ENCODE measurements at places on chromosomes 7 and 10.

DNA sequence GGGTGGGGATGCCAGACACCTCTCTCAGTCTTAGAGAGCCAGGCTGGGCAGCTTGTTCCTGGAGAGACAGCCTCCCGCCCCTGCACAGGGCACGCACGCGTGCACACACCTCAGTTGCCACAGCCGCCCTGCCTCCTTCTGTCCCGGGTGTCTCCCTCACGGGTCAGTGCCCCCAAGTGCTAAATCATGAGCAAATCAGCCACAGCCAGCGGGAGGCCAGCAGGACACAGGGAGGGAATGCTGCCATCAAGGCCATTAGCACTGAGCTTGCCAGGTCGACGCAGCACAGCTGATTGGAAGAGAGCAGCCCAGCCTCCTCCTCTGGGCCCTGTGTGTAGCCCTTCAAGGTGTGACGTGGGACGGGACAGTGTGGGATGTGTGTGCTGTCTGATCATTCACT lies 130.4 kb downstream of the CDH23 start:
- no peak for DNase-seq

DNA sequence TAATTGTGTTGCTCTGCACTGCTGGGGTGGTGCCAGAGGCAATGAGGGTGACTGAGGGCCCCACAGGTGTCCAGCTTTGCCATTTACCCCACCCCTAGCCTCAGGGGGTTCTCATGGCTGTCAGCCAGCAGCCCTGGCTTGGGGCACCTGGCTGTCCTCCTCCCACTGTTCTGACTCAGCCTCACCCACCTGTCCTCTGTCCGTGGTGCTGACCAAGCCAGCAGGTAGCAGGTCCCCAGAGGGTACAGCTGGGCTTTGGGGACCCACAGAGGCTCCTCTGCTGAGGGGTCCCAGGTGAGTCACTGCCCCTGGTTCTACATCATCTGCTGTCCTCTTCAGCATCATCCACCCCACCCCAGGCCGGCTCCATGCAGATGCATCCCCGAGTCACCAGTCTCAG lies 32.2 kb upstream of the ZNF716 start:
- no peak for DNase-seq

DNA sequence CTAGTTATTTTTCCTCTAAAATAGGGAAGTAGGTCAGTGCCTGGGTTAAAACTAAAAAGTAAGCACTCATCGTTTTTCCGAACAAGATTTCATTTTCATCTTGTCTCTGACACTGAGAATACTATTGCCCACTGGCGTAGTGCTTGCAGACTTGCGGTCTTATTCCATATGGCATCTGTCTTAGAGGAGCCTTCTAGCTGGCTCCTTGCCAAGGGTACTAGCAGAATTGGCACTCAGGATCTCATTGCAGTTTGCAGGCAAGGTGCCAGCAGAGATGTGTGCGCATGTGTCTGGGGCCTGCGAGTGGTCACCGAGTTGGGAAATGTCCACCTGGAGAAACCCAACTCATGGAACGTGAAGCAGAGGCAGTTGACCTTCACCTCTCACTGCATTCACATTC lies 143.4 kb downstream of the CELF2 start:
- DNase-seq = no peak

DNA sequence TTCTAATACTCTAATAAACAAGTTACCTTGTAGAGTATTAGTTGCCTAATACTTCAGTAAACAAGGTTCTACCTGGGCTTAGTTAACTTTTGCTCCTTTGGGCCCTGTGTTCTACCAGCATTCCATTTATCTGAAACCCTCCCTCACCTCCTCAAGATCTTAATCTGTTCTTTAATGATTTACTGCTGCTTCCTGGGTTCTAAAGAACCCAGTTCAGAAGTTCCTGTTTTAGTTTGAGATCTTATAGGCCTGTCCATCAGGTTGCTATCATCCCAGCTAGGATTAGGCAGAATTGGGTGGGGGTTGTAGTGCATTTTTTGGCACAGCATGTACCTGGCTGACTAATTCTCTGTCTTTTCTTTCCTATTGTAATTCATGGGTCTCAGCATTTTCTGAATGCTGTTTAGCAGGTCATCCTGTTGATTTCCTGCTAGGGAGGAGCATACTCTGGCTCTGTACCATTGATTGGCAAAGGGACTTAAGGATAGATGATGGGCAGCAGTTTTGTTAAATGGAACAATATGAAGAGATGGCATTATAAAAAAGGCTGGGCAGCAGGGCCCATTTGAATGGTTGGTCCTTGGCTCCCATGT lies 53.7 kb upstream of the TMEM248 start:
- no peak for DNase-seq

DNA sequence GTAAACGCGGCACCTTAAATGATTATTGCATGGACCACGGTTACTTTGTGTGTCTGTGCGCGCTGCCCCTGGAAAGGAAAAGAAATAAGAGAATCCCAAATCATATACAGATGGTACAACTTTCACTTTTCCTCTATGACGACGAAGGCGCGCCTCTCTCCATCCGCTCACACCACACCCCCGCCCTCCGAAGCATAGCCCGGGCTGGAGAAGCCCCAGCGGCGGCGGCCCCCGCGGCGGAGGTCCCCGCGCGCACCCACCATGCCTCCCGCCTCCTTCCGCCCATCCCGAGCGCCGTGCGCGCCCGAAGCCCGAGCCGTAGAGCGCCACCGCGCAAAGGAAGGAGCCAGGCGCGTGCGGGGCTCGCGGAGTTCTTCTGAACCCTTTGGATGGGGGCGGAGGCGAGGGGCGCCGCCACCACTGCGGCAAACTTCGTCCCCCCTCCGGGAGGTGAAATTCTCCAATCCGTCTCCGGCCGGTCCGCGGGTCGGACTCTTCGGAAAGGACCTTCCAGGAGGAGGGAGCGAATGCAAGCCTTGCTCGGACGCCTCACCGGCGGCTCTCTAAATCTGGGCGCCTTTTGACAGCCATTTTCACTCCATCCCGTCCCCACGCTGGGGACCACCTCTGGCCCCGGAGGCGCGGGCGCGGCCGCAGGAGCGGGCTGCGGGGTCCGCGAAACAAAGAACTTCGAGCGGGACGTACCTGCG lies 588 bp downstream of the GLI3 start:
- no peak for DNase-seq

- no peak for DNase-seq
Observed at GRCh38 chr7:90900628-90901356, 304.7 kb downstream of the CDK14 start.

GRCh38 chr10:86254081-86254480 lies 112.5 kb downstream of the GRID1 start:
- peak; percentile 57 for DNase-seq

DNA sequence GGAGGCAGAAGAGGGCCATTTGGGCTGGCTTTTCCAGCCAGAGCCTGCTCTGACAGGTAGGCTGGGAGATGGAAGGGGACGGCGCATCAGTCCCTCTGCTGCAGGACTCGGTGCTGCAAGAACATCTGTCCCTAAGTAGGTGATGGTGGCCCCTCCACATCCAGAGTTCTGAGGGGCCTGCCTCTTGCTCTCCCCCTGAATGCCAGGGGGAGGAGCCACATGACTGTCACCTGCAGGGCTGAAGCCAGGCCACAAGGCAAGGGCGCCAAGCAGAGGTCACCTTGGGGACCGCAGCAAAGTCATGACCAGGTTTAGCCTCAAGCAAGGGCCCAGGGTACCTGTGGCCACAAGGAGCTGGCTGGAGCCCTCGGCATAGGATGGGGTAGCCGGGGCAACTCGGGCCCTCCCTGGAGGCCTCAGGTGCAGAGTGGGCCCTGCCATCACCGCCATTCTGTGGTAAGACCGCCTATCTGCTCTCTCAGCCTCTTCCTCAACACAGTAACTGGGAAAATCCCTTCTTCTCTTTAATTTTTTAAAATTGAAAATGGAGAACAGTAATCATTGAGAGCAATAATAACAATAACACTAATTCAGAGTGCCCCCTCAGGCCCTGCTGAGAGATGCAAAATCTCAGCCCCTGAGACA lies 99.3 kb downstream of the FAM53B start:
- no peak for DNase-seq

DNA sequence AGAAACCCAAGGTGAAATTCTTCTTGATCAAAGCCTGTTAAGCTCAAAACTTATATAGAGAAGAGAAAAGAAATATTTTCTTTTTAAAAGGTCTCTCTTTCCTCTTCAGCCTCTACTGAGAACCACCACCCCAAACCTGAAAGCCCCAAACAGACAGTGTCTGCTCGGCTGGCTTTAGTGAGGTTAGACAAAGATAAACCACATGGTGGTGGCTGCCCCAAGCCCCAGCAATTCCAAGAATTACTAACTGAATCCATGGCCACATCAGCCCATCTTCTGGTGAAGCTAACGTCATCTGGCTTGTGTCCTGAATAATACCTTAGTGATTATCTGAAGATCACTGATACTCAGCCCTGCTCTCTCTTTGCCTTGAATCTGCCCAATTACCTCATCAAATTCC lies 275.0 kb downstream of the ELMO1 start:
- DNase-seq = no peak

GRCh38 chr7:67267914-67268313 lies 271.3 kb downstream of the TYW1 start:
- peak; percentile 76 for DNase-seq

DNA sequence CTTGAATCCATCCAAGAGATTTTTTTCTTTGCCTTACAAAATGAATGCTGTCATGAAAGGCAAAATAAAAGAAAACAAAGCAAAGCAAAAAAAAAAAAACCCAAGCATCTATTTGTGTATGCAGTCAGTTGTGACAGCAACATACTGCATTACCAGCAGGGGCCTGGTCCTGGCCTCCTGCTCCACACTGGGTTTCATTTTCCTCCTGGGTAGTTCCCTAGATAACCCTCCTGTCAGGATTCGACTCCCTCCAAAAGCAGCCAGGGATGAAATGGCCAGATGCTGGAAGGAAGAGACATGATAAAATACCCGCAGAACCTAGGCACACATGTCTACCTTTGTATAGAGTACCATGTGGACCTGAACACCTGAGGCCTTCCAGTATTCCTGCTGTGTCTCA lies 148.6 kb downstream of the NRCAM start:
- peak; percentile 24 for DNase-seq

GRCh38 chr10:100779329-100779728 lies 33.9 kb downstream of the PAX2 start:
- DNase-seq = no peak

GRCh38 chr10:34815185-34816084 lies at the start of gene PARD3:
Gene PARD3 (minus strand): TSS chr10:34815296. CDS start chr10:34814995, 301 bp downstream.
- peak; percentile 74 for DNase-seq

DNA sequence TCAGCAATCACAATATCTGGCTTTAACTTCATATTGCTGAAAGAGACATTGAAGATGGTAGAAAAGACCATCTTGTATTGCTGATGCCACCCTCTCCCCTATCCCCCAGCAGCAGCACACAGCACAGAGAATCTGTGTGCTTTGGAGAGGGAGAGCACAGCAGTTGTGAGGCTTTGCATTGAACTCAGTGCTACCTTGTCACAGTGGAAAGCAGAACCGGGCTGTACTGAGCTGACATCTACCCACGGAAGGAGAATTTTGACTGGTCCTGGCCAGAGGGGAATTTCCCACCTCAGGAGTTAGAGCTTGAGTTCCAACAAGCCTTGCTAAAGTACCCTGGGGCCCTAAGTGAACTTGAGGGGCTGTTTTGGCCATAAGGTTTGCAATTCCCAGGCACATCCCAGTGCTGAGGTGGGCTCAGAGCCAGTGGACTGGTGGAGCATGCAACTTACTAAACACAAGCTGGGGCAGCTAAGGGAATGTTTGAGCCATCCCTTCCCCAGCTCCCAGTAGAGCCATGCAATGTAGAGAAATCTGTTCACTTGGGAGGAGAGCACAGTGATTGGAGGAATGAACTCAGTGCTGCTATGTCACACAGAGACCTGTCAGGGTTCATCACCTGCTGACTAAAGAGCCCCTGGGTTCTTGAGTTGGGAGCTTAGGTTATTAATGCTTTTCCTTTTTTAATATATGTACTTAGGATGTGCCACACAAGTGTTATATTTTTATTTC lies 62.1 kb downstream of the OR13A1 start:
- DNase-seq = no peak

DNA sequence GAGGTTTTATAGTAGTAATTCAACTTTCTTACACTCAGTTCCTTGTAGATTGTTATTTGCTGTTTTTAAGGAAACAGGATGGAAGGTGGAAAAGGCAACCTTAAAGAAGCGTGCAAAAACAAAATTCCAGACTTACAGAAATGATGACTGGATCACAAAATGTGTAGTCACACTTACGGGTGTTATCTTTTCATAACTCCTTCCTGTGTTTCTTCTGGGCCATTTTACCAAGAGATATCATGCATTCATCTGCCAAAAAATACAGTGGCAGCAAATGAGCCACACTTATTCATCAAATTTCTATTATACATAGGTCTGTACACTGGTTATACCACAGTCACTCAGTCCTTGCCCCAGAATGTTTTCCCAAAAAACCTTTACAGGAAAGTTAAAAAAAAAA lies 94.3 kb upstream of the IL6 start:
- no peak for DNase-seq

DNA sequence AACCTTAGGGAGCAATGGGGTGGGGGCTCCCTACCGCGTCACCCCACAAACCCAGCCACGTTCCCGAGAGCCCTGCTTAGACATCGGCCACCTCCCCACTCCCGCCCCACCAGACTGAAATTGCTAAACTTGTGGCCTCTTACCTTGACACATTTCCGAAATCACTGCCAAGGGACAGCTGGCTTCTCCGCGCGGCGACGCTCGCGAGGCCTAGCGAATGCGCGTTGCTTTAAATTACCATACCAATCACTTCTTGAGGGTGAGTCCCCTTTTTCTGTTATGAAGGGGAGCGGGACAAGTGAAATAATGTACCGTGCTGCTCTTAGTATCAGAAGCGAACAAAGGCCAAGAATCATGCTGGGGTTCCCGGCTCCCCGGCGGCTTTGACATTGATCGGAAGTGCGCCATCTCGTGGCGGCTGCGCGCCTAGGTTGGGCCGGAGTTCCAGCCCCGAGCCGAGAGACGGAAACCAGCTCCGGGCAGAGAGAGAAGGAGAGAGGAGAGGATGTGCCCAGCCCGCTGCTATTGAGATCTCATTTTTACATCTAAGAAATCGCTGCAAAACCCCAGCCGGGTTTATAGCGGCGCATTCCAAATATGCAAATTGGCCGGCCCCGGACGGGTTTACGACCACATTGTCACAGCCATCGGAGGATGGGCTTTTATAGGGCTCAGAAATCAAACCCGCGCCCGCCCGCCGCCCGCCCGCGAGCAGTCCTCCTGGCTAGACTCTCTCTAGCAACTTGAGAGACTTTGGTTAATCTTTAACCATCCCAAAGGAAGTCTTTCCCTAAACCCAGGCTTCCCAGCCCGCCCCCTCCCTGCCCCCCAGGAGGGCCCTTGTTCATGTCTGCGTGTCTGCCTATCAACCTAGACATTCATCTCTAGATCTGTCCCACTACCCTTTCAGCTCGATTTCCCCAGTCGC lies 5.3 kb downstream of the HOXA11 start:
- DNase-seq = no peak

DNA sequence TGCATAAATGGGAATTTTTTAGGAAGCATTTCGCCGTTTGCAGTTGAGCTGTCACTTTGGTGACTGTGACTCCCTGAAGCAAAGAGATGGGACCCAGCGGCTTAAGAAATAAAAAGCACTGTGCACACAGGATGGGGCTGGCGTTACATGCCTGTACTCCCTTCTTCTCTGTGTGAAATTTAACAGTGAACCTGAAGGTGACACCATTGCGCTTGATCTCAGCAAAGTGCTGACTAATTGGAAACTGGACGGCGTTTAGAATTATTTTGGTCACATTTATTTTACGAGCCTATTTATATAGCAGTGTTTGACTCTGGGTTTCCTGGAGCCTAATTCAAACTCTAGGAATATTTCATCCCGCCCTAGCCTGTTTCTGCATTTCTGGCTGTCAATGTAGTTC lies 146.2 kb downstream of the PAXIP1 start:
- DNase-seq = no peak

GRCh38 chr10:84329196-84329611 lies 815 bp downstream of the CCSER2 start:
- peak; percentile 6 for DNase-seq

- DNase-seq = no peak
Observed at GRCh38 chr10:133050371-133050770, 37.4 kb upstream of the ADGRA1 start.
